ENCODE measurements at places on chromosomes 4 and X.
A peak's percentile ranks its signal among the peaks of the same experiment; 100 is the strongest.

- DNase-seq, result peak; percentile 14
Measured at GRCh38 chr4:1910643-1911042, 39.5 kb downstream of the NSD2 start.

DNA sequence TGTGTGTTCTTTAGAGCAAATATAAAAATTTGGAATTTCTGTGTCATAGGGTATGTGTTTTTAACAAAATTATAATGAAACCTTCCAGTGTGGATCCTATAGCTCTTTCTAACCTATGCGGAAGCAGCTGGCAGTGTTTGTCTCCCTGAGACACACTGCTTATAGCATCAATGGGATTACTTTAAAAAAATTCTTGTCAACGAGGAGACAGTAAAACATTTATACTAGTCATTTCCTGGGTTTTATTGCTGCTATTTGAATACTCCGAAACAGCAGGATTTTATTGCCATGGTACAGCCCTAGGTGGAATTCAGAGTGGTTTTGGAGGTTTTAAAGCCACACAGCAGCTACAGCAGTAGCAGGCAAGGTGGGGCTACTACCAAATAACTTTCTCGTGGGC is 145.1 kb upstream of the IL1RAPL2 start:
- DNase-seq, result no peak

- DNase-seq, result no peak
Measured at GRCh38 chr4:176957353-176958118, 164.8 kb upstream of the VEGFC start.

DNA sequence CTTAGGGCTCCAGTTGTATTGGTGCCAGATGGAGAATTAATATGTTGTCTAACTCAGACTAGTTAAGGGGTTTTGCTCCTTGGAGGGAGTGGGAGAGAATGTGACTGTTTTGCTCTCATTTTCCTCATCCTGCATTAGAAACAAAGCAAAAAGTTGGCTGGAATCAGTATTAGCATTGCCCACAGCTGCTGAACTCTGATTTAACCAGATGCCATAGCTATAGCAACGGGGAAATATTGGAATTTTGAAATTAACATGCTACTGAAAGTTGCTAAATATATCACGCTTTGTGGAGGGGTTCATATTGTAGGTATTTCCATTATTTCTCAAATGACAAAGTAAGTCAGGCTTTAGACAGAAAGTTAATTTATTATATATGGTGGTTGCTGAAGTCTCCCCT is 66.7 kb upstream of the EOLA2 start:
- DNase-seq, result no peak

GRCh38 chrX:24426340-24426913 is 38.7 kb upstream of the PDK3 start:
- no peak for DNase-seq

GRCh38 chrX:1417921-1418771 is 26.2 kb upstream of the SLC25A6 start:
- no peak for DNase-seq

DNA sequence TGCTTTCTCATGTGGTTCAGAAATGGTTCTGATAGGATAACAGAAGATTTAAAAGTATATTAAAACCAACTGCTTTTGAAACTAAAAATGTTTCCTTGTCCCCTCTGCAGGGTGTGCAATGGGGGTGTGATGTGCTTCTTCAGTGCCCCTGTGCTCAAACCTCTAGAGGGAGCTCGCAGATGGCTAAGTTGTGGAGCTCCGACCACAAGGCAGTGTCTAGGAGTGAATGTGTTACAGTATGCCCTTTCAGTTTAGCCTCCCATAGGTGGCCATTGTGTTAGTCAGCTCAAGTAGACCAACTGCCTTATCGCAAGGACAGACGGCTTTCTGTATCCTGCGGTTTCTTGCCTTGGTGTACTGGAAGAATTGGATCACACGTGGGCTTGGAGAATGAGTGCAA is 130.5 kb downstream of the TENT5D start:
- DNase-seq, result peak; percentile 0

Data from NCI-H146 (cell line).